ENCODE measurements at places on chromosomes 13 and 19. TPM values are rescaled to one million over a fixed set of nuclear protein-coding genes. Genes with fewer than 3 reads are reported as not detected.

DNA sequence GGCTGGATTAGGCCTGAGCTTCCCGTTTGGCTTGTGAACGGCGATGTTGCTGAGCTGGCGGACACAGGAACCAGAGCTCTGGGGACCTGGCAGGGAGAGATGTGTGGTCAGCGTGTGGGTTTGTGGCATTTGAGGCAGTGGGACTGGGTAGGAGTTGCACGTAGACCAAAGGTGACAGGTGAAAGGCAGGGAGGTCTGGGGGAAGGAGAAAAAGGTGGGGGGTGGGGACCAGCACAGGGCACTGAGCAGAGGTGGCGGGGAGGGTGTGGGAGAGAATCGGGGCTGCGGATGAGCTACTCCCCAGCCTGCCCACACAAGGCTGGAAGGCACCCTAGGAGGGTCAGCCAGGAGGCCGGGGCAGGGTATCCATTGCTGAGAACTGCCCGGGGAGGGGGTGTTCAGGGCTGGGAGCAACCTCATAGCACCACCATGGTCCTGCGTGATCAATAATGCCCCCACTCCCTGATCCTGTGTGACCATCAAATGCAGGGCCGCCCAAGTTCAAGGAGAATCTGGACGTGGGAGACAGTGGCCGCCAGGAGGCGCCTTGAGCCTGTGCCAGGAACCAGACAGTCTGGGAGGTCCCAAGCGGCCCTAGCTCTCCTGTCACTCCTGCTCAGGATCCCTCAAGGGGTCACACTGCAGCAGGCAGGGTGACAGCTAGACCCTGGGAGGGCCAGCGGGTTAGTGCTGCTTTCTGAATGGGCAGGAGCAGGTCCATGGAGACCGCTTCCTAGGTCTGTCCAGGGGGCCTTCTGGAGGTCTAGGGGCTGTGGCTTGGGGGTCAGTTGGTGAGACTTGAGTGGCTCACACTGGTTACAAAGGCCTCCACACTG lies 12.8 kb upstream of the SELENOW start:
- DNase-seq = peak; percentile 88

DNA sequence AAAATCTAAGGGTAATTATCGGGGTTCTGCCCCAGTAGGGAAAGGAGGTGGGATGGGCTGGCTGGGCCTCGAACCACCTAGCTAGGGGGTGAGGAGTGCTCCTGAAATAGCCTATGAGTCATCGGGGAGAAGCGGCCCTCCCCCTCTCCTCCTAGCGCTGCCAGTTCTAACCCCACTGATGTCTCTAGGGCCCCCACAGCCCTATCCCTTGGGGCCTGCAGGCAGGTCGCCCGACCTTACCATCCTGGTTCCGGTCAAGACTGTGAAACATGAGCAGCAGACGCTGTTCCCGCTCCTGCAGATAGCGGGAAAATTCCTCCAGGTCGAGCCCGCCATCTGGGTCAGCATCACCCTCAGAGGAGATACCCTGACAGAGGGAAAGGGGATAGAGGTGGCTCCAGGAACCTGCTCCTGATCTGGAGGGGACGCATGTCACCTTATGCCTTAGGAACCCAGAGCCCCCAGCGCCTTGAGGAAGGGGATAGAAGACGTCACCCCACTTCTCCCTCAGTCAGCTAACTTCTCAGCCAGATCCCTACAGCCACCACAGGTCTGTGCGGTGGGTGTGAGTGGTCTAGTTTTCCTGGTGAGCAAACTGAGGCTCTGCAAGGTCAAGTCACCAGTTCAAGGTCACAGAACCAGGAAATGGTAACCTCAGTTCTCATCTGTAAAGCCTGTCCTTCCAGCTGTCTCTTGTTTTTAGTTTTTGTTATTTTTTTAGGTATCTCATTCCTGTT lies 1.5 kb downstream of the SLC25A23 start:
- DNase-seq = no peak

DNA sequence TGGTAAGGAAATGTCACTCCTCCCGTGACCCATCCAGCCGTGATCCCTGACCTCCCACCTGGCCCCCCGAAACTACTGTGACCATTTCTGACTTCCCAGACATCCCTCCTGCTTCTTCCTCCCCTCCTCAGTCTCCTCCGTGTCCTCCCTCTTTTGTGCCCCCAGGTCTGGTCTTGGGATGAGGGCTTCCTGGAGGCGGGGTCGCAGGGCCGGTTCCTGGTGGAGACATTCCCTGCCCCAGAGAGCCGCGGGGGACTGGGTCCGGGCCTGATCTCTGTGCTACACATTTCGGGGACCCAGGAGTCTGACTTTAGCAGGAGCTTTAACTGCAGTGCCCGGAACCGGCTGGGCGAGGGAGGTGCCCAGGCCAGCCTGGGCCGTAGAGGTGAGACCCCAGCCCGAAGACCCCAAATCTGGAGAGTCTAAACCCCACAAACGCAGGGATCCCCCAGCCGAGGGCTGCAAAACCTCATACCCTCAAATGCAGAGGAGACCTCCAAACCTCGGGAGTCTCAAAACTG lies 5.0 kb downstream of the KIRREL2 start:
- no peak for DNase-seq

ZNF578 gene
- 4.1 TPM for total RNA-seq

CD37 gene
- total RNA-seq = not detected

DPF1 gene
- 33.8 TPM for total RNA-seq

DNA sequence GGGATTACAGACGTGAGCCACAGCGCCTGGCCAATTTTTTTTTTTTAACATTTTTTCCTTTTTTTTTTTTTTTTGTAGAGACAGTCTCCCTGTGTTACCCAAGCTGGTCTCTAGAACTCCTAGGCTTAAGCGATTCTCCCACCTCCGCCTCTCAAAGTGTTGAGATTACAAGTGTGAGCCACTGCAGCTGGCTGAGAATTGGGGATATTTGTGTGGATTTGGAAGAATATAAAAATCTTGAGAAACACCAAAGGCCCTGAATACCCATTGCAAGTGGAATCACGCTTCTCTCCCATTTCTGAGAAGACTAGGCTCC lies 79.9 kb upstream of the ABCC4 start:
- DNase-seq = no peak

- peak; percentile 16 for DNase-seq
Observed at GRCh38 chr13:107065036-107065435, 497.1 kb upstream of the ARGLU1 start.

DNA sequence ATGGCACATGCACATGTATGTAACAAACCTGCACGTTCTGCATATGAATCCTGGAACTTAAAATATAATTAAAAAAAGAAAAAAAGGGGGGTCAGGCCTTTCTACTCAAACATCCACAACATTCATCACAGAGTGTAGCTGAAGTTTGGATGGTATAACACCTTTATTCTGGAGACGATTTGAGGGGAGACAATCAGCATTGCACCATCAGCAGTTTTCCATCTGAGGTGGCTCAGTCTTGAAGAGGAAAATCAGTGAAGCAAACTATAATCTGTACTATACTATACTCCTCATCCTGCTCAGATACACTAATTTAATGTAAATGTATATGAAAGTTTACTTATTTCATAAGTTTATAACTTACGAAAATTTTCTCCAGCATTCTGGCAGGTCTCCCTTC lies 969.7 kb downstream of the SLITRK1 start:
- no peak for DNase-seq

Data from glutamatergic neuron (in vitro differentiated cells).